ENCODE measurements at places on chromosomes 11 and 22.

GRCh38 chr11:8567602-8568198 is 26.3 kb downstream of the STK33 start:
- peak; percentile 24 for DNase-seq

DNA sequence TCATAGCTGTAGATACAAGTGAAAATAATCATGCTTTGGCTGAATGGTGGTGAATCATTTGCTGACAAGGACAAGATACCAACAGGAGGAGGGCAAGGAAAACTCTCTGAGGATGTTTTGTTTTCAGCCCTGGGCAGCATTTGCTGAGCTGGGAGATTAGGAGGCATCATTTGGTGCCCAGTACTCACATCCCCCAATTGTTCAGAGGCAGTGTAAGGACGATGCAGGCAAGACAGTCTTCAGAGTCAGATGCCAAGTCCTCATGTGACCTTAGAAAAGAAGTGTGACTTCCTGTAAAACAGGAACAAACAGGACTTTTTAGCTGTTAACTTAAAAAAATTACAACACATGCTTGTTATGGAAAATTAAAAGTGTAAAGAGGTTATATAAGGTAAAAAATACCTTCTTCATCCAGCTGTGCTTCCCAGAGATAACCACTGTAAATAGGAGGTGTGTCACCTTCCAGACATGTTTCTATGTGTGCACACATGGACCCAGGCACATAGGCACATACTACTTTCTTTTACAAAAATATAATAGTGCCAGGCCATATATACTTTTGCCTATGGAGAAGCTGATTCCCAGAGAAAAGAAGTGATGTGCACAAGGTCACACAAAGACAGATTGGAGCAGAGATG is 18.0 kb downstream of the CNTF start:
- no peak for DNase-seq

DNA sequence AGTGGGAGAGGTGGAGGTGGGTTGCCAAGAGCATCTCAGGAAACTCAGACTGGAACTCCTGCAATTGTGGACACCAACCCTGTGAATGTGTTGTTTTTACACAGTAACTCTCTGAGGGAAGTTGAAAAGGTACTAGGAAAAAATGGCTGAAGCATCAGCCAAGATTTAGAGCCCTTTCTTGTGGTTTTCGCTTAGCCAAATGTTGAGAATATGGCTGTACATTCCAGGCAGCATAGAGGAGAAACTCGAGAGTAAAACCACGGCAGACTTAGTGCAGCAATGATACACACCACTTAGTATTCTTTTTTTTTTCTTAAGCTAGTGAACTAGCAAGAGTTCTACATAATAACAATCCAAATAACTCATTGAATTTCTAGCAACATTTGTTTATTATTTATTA is 309.7 kb upstream of the MTNR1B start:
- DNase-seq, result no peak

GRCh38 chr11:28058333-28058732 is 49.6 kb downstream of the KIF18A start:
- DNase-seq, result no peak

GRCh38 chr11:45333001-45333971 is 47.1 kb upstream of the SYT13 start:
- peak; percentile 84 for DNase-seq
